ENCODE measurements at places on chromosomes 1 and 21. TPM values are rescaled to one million over a fixed set of nuclear protein-coding genes. Genes with fewer than 3 reads are reported as not detected.

GNG4 gene
- polyA plus RNA-seq: 132 TPM

TMEM35B gene
- polyA plus RNA-seq: 12.8 TPM

RGS1 gene
- 13.1 TPM for polyA plus RNA-seq

GCLM gene
- 12.1 TPM for polyA plus RNA-seq

LENEP gene
- not detected for polyA plus RNA-seq

Data from spinal cord (tissue), 10 donors.